ENCODE measurements at places on chromosomes 6 and 20.
A peak's percentile ranks its signal among the peaks of the same experiment; 100 is the strongest.

DNA sequence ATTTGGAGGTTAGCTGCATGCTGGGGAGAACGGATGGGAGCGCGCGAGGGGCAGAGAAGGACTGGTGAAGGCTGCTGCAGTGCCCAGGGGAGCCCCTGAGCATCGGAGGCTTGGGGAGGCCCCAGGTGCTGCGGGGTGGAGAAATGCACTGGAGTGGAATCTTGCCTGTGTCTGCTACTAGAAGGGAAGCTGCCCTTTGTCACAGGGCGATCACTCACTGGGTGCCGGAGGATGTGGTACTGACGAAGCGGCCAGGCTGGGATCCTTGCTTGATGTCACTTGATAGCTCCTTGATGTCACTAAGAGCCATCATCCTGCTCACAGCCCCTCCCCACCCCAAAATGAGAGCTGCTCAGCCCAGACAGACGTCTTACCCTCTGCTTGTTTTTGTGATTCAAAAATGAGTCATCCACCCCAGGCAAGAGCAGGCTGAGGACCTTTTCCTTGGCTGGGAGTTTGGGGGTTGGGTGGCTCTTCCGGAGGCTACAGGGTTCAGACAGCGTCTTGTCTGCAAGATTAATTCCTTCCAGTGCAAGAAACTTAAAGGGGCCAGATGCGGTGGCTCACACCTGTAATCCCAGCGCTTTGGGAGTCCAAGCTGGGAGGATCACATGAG is 62.6 kb upstream of the PMEPA1 start:
- DNase-seq, result peak; percentile 19

DNA sequence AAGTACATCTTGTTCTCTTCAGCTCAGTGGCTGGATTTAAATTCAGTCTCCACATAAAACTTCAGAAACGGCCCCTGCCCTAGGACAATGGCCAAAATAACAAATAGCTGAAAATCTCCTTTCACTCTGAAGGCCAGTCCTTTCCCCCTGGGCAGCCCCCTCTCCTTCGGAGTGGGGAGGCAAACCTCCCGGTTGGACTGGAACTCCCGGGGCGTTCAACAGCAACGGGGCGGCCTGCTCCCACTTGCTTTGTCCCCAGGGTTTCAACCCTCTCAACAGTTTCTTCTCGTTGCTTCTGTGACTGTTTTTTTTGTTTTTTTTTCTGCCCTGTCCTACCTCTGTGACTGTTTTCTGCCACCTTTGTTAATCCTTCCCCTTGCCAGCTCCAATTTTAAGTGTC is 102.6 kb upstream of the DUSP22 start:
- no peak for DNase-seq

- no peak for DNase-seq
Observed at GRCh38 chr6:27414996-27415395, 26.4 kb downstream of the ZNF391 start.

GRCh38 chr20:48841196-48841874 is 13.5 kb upstream of the PREX1 start:
- no peak for DNase-seq

DNA sequence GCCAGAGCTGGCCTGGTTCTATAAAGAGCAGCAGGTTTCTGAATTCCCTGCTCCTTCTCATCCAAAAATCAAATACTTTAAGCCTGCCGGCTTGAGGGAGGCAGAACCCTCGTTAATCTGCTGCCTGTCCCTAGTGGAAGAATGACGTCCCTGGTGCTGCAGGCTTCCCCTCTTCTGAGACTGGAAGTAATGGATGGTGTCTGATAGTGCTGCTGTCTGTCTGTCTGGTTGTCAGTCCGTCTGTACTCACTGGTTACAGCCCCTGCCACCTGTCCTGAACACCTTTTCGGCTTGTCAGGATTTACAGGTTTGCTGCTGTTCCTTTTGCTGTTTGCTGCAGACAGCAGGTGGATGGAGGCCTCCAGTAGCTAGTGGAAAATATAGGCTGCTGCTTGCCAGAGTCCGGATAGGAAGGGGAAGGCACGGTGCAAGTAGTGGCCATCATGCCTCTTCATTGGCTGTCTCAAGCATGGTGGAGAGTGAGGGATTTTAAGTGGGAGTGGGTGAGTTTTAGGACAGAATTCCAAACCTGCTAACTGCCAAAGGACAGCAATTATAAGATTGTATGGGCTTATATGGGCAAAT is 2.5 kb downstream of the RIMS1 start:
- DNase-seq, result no peak

DNA sequence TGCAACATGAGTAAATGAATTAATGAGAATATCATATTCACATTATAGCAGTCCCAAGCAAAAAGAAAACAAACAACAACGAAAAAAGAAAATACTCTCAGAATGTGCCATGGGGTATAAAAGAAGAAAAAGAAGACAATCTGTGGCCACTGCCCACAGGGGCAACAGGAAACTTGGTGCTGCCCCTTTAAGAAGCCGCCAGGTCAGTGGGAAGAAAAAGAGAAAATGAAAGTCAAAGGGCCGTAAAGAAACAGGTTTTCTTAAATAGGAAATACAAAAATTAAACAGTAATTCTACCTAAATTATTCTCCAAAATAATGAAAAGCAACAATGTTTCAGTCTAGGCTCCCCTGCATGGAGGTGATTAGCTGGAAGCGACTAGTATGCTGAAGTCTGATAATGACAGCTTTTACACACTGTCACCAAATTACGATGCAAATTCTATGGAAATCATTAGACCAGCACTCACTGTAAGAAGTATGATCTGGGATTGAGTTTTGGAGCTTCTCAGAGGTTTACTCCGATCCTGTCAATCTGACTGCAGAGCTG is 23.6 kb downstream of the GMDS start:
- no peak for DNase-seq

GRCh38 chr20:53623454-53624211 is 30.0 kb upstream of the ZNF217 start:
- DNase-seq, result peak; percentile 54

- DNase-seq, result no peak
Observed at GRCh38 chr6:54194067-54194466, 82.8 kb downstream of the MLIP start.

DNA sequence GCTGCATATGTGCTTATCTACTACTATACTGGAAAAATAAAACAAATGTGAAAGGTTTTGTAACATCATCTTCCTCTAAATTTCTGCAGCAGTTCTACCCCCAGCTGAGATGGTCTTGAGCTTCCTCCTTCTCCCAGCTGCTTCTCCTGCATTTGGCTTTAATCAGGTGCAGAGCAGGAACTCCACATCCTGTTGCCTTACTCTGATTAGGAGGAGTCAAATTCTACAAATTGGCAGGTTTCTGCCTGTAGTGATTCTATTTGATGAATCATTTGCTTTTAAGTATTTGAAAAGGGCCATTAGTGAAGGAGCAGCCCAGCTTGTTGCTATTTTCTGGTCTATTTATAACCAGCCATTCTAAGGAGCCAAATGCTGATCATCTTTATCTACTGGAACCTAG is 224.5 kb downstream of the GMDS start:
- no peak for DNase-seq

GRCh38 chr6:159969204-159969912 is 476 bp downstream of the IGF2R start:
- DNase-seq, result peak; percentile 42

Data from stimulated activated CD4-positive, alpha-beta T cell treated with anti-CD3 and anti-CD28 coated beads, Interleukin-2, amount 100 ng/mL, for 24 hours (primary cell).